Inflammatory macrophage (primary cell): ENCODE measurements at places on chromosomes 5 and 9.

- no peak for DNase-seq
These were observed 73.8 kb upstream of the CPLX2 start for GRCh38 chr5:175797521-175798038.

GRCh38 chr5:168366116-168366515 lies 74.7 kb downstream of the WWC1 start:
- no peak for DNase-seq

GRCh38 chr9:2497666-2498400 lies 123.8 kb upstream of the VLDLR start:
- peak; percentile 1 for DNase-seq

DNA sequence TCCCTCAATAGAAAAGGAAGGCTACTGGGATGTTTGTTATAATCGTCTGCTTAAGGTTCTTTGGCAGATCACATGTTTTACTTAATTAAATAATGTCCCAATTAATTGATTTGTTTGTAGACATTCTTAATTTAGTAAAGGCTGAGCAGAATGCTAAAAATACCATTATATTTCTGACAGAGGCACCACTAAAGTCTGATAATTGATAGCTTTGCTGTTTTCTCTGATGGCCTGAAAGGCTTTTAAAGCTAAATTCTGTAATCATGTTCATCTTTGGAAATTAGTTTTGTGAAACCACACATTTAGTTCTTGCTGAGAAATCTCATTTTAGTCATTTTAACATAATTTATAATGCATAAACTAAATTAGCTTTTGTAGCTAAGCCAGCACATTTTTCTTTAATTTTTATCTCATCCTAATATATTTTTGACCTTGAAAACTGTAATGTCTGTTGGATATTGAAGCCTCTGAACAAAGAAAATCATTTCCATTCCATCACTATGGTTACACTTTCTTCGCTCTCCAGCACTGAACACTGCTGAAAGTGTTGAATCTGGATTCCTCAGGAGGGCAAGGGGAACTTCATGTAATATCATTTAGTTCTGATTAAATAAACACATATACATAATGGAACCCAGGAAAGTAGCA lies 329.4 kb downstream of the ELAVL2 start:
- no peak for DNase-seq

GRCh38 chr9:15370466-15371447 lies 51.9 kb upstream of the SNAPC3 start:
- DNase-seq: no peak

DNA sequence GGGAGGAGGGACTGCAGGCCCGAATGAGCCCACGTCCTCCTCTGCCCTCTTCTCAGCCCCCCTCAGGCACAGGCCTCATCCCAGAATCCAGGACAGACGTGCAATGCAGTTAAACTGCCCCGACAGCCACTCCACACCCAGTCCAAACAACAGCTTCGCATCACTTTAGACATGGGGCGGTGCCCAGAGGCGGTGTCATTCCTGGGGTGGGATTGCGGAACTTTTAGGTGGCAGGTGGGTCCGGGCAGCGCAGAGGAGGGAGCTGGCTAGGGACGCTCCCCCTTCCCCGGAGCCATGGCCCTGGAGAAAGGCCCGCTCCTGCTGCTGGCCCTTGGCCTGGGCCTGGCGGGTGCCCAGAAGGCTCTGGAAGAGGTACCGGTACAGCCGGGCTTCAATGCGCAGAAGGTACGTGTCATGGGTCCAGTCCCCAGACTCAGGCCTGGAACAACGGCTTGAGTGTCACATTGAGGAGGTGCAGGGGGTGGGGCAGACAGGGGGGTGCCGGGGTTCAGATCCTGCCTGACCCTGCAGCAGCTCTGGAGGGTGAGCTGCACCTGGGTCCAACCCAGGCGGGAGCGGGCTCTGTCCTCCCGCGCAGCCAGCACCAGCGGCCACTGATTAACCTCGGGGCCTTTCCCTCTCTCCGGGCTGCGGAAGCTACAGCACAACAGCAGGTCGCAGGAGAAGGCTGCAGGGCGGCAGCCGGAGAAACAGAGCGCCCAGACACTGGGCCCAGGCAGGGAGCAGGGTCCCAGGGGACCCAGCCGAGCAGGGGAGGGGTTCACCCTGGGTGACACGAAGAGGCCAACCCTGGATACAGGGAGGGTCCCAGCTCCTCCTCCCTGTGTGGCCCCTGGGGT lies 25.2 kb downstream of the GLT6D1 start:
- DNase-seq: no peak

- DNase-seq: peak; percentile 25
These were observed 52.0 kb upstream of the TJP2 start for GRCh38 chr9:69122082-69122548.

- DNase-seq: no peak
These were observed 197.6 kb downstream of the DRD1 start for GRCh38 chr5:175246242-175246888.

- no peak for DNase-seq
These were observed 42.0 kb downstream of the ELL2 start for GRCh38 chr5:95919658-95920057.

DNA sequence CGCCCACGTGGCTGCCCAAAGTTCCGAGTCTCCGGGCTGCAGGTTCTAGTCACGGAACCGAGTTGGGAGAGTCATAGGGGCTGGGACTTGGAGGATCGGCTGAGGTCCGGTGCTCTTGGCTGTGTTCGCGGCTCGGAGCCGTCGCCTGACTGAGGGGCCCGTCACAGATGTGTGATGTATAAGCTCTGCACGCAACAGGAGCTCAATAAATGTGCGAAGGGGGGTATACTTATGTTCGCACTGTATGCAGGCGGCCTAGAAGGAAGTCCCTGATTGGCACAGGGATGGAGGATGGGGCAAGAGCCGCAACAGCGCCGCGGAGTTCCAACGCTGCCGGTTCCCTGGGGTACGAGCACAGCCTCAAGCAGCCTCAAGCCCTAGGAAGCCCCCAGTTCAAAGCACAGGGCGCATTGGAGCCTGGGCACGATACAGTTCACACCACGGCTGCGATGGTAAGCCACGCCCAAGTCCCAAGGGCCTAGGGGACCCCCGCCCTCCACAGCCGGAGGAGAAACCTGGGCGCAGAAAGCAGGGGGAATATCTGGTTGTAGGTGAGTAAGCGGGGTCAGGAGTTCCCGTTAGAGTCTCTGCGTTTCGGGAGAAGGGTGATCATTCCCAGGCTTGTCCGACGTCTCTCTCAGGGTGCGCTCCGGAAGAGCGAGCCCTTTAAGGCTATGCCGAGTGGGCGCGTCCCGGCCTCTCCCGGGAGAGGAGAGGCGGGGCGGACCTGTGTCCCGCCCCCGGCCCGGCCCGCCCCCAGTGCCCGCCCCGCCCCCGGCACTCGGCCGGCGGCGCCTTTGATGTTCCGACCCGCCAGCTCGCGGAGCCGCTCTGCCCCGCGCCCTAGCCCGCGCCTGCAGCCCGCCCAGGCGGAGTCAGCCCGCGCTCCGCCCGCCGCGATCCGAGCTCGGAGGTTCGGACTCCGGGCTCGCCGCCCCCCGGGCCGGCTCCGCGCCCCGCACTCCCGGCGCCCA lies at the start of gene TCF7:
TCF7 (plus strand) TSS at position 780 of the 974 bp plus-strand sequence. CDS start 226 bp downstream, outside the sequence.
- peak; percentile 79 for DNase-seq

GRCh38 chr5:141618030-141618803 lies 583 bp downstream of the DIAPH1 start:
- DNase-seq: peak; percentile 48

- no peak for DNase-seq
These were observed 333.9 kb downstream of the NR2F1-AS1 start for GRCh38 chr5:93247105-93247504.

- no peak for DNase-seq
These were observed 16.6 kb downstream of the ZNF131 start for GRCh38 chr5:43137326-43137725.

DNA sequence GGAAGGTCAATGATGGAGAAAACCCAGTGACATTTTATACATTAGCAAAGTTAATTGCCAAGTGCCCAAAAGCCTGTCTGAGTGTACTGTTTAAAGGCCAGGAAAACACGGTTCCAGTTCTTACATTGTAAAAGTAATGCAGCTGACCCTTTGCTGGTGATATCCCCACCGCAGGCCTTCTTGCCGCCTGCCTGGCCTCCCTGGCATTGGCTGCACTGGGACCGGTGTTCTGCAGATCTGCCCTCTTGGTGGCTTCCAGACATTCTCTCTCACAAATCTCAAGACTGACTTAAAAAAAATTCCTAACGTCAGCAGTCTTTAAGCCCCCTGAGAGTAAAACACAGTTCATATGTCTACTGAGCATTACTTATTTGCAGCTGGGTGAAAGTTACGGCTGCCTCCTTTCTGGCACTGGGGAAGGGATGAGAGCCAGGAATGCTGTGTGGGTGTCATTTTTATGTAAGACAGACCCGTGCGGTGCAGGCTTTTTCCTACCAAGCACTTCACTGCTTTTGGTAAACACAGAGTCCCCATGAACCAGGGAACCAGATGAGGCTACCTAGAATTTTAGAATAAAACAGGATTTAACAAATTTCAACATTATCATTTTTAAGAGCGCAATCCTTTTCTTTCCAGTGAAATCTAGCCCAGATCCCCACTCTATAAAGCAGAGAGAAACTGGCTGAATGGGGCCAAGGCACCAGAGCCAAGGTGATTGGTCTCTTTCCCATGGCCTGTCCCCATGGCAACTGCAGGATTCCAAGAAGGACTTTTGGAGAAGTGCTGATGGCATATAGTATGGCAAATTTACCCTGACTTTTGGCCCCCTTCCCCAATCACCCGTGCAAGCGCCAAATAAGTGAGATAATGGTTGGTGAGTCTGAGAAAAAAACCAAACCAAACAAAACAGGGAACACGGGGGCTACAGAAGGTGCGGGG lies 80.8 kb downstream of the LMNB1 start:
- DNase-seq: no peak

DNA sequence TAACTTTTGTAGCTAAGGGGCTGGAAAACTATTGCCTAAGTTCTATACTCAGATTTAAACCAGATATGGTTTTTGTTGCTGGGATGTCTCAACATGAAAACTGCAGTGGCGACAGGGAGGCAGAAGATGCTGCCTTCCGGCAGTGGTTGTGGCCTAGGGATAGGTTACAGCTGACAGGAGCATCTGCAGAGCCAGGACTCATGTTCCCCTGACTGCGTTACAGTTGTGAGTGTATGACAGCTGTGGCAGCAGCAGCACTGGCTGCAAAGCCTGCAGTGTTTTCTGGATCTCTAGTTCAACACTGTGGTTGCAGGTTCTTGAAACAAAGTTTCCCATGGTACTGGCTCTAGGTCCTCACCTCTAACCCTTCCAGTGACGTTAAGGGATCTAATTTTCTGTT lies 498.8 kb upstream of the CDH18 start:
- no peak for DNase-seq

DNA sequence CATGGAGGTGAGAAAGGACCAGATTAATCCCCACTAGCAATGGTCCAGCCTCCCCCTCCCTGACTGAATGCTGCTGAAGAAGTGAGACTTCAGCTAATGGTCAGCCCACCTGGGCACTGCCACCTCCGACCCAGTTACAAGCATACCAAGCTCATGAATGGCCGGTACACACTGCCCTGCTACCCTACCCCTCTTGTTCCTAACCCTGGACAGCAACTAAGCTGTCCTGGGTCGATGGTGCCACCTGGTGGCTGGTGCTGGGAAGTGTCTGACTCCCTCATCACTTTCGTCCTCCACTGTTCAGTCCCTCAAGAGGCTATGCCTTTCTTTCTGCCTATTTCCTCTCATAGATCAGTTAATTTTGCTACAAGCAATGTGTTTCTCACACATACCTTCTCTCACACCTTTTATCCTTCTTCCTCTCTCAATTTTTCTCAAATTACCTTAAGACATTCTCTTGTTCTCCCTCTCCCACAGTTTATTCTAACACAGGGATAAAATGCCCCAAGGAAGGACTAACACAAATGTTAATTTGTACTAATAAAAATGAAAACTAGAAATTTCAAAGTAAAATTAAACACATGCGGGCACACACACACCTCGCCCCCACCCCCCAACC lies 42.4 kb downstream of the PAX5 start:
- DNase-seq: peak; percentile 56

DNA sequence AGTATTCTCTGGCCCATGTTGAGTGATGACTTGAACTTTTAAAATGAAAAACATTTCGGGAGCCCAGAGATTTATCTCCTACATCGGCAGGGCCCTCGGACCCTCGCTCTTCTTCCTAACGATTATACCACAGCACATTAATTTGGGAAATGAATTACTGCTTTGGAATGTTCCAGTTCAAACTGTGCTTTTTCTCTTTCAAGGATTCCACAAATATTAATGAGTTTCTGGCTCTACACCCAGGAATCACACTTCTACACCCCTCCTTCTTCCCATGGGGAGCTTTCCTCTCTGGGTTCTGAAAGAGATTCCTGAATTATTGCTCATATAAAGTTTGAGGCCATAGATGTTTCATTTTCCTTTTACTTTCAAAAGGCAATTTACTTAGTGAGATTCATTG lies 41.2 kb downstream of the NSG2 start:
- DNase-seq: no peak

DNA sequence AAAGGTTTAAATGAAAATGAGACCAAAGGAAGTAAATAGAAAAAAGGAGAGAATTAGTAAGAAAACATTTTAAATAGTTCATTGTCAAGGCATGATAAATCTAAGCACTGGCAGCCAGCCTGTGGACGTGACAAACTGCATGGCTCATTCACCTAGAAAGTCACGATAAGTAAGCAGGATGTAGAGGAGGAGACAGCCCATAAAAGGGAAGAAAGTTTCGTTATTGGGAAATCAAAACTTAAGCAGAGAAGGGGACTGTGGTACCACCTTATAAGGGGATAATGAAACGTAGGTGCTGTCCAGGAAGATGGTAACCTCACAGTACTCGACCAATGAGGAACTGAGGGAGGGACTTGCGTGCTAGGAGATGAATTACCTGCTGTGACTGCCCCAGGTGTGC lies 494.5 kb upstream of the GRAMD2B start:
- DNase-seq: no peak

- no peak for DNase-seq
These were observed 1399.2 kb upstream of the CDH6 start for GRCh38 chr5:29794141-29794787.

GRCh38 chr9:88880199-88880598 lies 111.1 kb upstream of the S1PR3 start:
- DNase-seq: no peak

DNA sequence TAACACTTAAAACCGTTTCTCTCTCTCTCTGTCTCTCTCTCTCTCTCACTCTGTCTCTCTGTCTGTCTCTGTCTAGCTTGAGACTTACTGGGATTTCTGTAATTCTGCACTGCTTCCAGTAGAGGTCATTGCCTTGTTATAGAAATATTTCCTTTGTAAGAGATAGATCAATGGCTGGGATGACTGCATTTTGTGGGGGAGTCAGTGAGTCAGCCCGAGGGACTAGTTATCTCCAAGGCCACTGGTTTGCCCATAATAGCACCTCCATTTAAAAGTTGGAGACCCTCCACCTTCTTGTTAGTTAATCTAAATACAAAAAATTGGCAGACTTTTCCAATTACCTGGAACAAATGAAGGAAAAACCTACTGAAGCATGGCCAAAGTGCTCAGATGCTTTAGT lies 547.2 kb downstream of the LRRC70 start:
- DNase-seq: no peak

DNA sequence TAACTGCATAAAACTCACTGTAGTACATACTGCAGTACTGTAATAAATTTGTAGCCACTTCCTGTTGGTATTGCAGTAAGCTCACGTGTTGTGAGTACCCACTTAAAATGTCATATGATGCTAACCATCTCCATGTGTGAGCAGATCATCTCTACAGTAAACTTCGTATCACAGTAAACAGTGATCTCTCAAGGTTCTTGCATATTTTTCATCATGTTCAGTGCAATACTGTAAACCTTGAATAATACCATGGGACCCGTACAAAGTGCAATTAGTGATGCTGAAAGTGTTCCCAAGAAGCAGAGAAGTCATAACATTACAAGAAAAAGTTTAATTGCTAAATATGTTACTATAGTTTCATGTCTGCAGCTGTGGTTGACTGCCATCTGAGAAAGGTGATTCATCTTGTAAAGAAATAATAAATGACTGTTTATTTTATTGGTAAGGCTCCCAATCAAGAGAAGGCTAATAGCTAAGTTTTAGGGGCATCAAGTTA lies 253.8 kb upstream of the POU5F2 start:
- DNase-seq: peak; percentile 30
